ENCODE measurements at places on chromosomes 6 and 20. TPM values are rescaled to one million over a fixed set of nuclear protein-coding genes. Genes with fewer than 3 reads are reported as not detected.
A peak's percentile ranks its signal among the peaks of the same experiment; 100 is the strongest.

HLA-DRB1 gene
- 0.34 TPM for total RNA-seq

DNA sequence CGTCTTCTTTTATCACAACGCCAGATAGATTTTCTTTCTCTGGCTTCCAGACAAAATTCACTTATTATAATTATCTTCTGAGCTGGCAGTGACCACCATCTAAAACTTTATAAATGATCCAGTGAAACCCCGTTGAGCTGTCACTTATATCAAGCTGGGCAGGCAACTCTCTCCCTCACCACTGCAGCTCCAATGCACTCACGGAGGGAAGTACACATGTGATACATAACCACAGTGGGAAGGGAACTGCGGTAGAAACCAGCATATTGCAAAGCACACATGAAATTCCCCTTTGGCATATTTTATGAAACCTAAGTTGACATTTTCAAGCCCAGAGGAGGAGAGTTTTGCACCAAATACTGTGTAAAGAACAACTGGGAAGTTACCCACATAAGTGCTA is 536.9 kb downstream of the HACE1 start:
- no peak for DNase-seq

DNA sequence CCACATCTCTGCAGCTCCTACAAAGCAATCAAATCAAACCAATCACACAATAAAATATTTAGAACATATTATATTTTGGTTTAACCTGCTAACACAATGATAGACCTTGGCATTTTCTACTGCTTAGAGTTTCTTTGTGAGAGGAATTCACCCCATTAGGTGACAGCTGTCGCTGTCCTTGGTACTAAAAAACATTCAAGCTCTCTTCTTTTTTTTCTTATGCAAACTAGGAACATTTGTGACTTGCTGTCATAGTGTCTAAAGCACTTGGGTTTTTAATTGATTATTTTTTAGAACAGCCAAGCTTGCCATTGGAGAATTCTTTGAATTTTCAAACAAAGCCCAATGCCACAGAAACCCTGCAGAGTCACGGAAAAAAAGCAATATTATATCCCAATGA is 46.4 kb downstream of the CNR1 start:
- no peak for DNase-seq

ADGB gene
- total RNA-seq, result not detected

- DNase-seq, result no peak
These were observed 53.4 kb downstream of the EYA2 start for GRCh38 chr20:46948081-46948480.

DNA sequence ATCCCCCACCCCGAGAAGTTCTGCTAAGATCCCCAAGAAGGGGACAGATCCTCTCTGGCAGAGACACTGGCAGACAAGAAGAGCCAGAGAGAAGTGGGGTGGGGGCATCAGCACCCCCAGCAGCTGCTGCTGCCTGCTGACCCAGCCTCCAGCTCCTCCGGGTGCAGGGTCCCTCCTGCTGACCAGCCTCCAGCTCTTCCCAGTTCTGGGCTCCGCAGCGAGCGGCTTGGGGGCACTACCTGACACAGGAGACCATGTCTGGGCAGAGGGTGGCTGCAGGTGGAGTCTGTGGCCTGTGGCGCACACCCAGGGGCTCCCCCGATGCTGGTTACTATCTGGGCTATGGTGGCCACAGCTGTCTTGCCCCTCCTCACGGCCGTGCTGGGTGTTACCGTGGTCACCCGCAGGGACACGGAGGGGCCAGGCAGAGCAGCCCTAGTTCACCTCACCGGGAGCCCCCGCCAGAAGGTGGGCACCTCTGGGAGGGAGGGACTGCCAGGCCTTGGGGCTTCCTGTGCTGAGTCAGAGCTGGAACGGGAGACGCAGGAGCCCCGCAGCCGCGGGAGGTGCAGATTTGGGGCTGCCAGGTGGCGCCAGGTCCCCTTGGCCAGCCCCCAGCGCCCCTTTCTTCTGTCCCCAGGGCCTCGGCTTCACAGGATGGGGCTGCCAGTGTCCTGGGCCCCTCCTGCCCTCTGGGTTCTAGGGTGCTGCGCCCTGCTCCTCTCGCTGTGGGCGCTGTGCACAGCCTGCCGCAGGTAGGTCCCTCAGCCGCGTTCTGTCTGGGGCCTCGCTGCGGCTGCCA is 630 bp downstream of the LIME1 start:
- DNase-seq, result no peak

- no peak for DNase-seq
These were observed 68.6 kb downstream of the SGK1 start for GRCh38 chr6:134249239-134249758.

- DNase-seq, result no peak
These were observed 28.8 kb upstream of the GNRH2 start for GRCh38 chr20:3014662-3015061.

EPB41L1 gene
- total RNA-seq, result 8.5 TPM

NOX3 gene
- total RNA-seq, result not detected

SNX5 gene
- 152 TPM for total RNA-seq

GTSF1L gene
- not detected for total RNA-seq

ELOVL4 gene
- 2.5 TPM for total RNA-seq

DNA sequence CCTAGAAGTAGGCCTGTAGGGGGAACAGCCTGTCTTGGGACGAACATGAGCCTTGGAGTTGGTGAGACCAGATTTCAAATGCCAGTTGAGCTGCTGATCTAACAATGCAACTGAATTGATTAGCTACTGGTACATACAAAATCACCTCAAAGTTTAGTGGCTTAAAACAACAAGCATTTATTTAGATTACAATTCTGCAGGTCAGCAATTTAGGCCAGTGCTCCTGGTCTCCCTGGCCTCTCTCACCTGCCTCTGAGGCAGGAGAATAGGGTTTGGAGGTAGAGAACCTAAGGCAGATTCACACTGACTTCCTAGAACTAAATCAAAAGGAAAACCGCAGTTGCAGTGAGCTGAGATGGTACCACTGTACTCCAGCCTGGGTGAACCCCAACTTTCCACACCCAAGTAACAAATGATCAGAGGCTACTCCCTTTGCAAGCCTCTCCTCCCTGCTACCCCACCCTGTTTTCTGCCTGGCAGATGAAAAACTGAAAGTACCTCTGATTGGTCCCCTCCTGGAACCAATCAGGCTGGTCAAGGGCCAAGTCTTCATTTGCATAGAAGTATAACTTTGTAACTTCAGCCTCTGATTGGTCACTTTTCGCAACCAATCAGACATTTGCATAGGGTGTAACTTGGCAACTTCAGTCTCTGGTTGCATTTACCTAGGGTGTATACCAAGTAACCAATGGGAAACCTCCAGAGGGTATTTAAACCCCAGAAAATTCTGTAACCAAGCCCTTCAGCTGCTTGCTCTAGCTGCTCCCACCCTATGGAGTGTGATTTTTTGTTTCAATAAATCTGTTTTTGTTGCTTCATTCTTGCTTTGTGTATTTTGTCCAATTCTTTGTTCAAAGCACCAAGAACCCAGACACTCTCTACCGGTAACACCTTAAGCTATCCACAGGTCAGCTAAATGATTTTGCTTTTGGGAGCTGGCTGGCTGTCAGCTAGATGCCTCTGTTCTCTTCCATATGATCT is 8.1 kb upstream of the UBR2 start:
- peak; percentile 19 for DNase-seq

DNA sequence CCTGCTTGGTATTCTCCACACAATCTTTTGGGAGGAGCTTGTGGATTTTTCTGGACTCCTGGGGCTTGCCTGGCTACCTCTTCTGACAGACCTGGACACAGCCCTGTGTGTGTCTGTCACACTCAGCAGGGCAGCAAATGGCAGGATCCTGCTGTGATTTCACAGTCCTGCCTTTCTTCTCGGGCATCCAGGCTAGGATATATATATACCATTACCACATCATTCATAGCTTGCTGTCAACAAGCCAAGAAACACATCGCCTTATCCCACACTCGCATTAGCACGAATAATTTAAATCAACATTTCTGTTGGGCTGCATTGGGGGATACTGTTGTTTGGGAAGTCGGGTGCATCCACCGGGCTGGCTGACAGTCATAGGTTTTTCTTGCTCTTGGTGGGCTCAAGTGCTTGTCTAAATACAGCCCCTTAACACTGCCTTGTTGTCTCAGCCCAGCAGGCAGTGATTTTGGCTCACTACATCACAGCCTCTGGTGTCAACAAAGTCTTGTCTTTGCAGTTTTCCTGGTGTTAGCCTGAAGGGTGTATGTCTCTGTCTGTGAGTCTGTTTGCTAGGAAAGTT is 154.9 kb upstream of the FERMT1 start:
- no peak for DNase-seq

GRCh38 chr6:34384321-34385153 is 7.9 kb downstream of the NUDT3 start:
- DNase-seq, result no peak

RNF217 gene
- total RNA-seq, result 13.6 TPM

KCNK5 gene
- total RNA-seq, result 5.2 TPM

PET117 gene
- total RNA-seq, result 17.9 TPM

GRCh38 chr6:108868647-108869046 is 20.4 kb downstream of the ARMC2 start:
- DNase-seq, result no peak

- peak; percentile 84 for DNase-seq
These were observed 64.9 kb upstream of the ARHGAP18 start for GRCh38 chr6:129774697-129775447.

CASS4 gene
- 0.17 TPM for total RNA-seq

BPIFA1 gene
- total RNA-seq, result not detected

GRCh38 chr6:166771701-166772100 is 144.7 kb upstream of the RPS6KA2 start:
- DNase-seq, result no peak

GRCh38 chr6:122733259-122733658 is 46.3 kb upstream of the FABP7 start:
- DNase-seq, result no peak

DNA sequence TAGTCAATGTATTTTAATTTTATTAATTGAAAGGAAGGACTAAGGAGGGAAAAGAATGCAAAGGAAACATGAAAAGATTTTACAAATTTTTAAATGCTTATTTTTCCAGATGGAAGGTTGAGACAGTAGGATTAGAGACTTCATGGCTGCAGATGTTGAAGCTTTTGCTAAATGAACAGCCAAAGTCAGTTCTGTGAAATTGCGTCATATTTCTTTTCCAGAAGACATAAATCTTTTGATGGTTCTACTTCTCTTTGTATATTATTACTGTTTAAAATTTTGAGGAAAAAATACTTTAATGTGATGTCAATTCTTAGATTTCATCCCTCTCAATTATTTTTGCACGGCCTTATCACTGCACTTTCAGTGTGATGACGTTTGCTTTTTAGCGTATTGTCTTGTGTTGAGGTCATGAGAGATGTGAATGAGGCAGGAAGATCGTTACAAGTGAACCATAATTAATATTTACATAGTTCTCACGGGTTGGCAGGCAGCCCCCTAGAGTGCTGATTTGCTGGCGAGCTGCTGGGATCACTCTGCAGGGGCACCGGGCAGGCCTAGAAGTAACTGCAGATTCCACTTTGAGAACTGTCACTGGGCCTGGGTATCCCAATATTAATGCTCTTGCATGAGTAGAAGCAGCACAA is 158.1 kb downstream of the TBXT start:
- no peak for DNase-seq

CTCFL gene
- 0.06 TPM for total RNA-seq

DNA sequence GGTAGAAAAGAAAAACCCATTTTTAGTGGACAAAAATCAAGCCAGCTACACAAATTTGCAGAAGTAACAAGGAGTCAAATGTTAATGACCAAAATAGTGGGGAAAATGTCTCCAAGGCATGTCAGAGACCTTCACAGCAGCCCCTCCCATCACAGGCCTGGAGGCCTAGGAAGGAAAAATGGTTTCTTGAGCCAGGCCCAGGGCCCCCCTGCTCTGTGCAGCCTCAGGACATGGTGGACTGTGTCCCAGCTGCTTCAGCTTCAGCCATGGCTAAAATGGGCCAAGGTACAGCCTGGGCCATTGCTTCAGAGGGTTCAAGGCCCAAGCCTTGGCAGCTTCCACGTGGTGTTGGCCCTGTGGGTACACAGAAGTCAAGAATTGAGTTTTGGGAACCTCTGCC is 82.5 kb upstream of the CLVS2 start:
- no peak for DNase-seq

DNA sequence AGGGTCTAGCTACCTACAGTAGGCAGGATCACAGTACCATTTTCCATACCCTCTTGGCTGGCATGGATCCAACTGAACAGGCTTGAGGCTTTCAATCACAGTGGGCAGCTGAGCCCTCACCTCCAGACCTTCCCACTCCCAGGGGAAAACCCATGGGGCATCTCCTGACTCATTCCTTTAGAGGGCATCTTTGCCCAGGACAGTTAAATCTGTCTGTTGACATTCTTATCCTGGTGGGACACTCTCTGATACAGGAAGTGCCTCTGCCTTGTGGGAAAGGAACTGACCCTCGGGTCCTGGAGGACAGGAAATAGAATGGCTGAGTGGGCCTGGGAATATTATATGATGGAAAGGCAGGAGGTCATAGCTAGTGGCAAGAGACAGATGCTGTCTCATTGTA is 10.2 kb upstream of the EPB41L1 start:
- DNase-seq, result no peak

DNA sequence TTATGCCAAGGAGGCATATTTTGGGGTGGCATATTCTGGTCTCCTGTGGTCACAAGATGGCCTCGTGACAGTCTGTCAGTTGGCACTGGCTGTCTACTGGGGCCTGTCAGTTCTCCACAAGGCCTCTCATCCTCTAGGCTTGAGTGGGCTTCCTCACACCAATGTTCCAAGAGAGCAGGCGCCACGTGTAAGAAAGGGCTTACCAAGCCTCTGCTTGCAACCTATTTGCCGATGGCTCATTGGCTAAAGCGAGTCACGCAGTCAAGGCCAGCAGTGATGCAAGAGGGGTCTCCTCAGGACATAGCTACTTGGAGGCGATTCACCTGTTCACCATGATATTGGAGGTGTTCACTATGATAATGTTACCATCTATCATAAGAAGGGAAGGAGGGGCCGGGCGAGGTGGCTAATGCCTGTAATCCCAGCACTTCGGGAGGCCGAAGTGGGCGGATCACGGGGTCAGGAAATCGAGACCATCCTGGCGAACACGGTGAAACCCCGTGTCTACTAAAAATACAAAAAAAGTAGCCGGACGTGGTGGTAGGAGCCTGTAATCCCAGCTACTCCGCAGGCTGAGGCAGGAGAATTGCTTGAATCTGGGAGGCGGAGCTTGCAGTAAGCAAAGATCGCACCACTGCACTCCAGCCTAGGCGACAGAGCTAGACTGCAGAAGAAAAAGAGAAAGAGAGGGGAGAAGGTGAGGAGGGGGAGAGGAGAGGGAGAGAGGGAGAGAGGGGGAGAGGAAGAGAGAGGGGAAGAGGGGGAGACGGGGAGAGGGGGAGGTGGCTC is 35.3 kb downstream of the C6orf52 start:
- no peak for DNase-seq

WDR46 gene
- total RNA-seq, result 362 TPM

LINC00237 gene
- total RNA-seq, result not detected

TBX18 gene
- total RNA-seq, result 8.2 TPM

- no peak for DNase-seq
These were observed 103.6 kb downstream of the PHF3 start for GRCh38 chr6:63739094-63739687.

- no peak for DNase-seq
These were observed 206.7 kb downstream of the MANEA start for GRCh38 chr6:95784019-95784418.

DNA sequence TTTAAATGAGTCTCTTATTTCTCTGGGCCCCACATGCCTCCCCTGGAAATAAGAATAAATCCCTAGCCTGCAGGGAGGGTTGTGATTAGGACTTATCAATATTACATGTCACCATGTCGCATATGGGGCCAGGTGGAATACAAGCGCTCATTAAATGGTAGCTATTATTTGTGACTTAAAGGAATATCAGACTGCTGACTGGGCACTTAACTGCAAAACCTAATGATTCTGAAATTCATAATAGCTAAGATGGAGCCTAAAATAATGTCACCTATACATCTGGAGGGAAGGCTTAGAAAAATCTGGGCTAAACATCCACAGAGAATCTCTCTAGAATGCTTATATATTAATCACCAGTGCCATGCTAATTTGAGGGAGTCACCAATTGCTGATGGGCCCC is 106.5 kb downstream of the LRFN2 start:
- no peak for DNase-seq

All from Daoy (cell line).